ENCODE measurements at places on chromosomes 2 and 18. TPM values are rescaled to one million over a fixed set of nuclear protein-coding genes. Genes with fewer than 3 reads are reported as not detected.

DNA sequence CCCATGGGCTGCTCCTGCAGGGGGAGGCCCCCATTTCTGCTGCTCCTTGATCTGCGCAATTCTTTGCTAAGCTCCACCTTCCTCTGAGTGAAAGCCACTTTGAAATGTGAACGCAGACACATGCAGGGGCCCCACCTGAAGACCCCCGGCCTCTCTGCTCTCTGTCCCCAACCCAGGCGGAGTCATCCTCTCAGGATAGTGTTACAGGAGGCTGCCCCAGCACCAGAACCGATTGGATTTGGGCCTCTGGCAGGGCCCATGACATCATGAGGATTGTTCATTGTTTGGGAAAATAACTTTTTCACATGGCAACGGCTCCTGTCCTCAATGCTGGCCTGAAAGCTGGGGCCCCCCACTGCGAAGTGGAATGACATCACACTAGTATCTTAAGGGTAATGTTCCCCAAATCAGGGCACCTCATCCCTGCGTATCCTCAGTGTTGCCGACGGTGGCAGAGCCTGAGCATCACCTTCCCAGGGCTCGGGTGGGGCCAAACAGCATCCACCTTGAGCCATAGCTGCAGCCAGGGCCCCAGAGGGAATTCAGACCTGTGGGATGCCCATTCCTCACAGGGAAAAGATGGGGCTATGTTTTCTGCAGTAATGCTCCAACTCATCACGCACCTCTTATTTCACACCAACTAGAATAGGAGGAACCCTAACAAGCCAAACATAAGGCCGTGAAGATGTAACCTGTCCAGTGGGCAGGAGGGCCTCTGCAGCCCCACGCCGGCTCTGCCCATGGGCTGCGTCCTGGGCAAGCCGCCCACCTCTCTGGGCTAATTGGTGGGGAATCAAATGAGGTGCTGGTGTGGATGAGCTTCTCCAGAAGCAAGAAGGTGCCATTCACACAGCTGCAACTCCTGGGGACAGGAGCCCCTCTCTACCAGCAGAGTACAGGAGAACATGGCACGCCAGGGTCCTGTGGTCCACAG lies 2.7 kb upstream of the ERFE start:
- no peak for DNase-seq

DNA sequence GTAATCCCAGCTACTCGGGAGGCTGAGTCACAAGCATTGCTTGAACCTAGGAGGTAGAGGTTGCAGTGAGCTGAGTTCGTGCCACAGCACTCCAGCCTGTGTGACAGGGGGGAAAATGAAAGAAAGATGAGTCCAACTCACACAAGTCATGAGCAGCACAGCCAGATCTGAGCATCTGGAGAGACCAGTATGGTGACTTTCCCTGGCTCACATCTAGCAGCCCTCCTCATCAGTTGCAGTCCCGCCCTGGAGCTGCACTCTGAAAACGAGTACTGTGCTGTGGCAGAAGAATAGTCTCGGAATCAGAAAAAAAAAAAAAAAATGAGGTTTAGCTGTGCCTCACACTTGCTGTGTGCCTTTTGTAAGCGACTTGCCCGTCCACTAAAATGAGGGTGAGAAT lies 74.4 kb upstream of the TRIB2 start:
- DNase-seq: no peak

The WDR35 gene
- total RNA-seq: 17.5 TPM

The PTPN2 gene
- total RNA-seq: 28.2 TPM

The FIGN gene
- total RNA-seq: 1.8 TPM

Measured in kidney epithelial cell (primary cell).